Kidney capillary endothelial cell (primary cell): ENCODE measurements at places on chromosomes 11 and 22.

GRCh38 chr11:133732109-133732674 is 113.1 kb downstream of the SPATA19 start:
- no peak for DNase-seq

- DNase-seq = peak; percentile 47
Measured at GRCh38 chr11:57779276-57779675, 17.7 kb downstream of the CTNND1 start.

- DNase-seq = no peak
Measured at GRCh38 chr11:102824556-102824955, 18.9 kb downstream of the MMP3 start.

- DNase-seq = no peak
Measured at GRCh38 chr11:30938810-30939209, 352.7 kb upstream of the MPPED2 start.

DNA sequence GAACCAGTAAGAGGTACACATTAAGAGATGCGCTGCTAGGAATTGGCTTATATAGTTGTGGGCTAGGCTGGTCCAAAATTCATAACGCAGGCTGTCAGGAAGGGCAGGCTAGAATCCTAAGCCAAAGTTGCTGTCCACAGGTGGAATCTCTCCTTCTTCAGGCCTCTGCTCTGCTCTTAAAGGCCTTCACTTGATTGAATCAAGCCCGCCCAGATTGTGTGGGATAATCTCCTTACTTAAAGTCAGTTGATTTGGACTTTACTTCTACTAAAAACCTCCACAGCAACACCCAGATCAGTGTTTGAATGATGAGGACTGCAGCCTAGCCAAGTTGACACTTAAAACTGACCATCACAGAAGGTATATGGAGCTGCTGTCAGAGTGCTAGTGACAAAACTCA is 68.8 kb downstream of the LRRC32 start:
- DNase-seq = no peak

GRCh38 chr11:73414977-73415651 is 38.9 kb downstream of the RELT start:
- DNase-seq = no peak

DNA sequence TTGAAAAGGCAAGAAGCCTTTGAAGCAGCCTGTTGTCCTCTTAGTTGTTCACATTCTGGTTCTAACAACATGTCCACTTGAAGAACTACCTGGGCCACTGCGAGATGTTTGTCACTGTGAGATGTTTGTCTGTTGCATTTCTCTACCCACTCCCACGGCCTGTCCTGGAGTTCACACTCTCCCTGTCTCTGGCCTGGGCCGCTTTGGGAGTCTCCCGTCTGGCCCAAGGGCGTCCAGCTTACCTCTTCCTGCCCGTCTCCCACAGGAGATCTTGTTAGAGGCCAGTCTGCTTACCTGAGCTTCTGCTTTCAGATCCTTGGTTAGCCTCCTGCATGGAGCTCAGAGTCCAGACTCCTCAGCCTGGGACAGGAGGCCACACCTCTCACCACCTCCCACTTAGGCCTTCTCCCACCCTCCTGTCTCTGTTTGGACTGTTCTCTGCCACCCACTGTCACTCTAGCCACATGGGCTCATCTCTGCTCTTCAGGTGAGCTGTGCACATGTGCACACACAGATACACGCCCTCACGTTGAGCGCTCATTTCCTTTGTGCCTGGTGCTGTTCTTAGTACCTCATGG is 66.0 kb downstream of the TBC1D22A start:
- DNase-seq = no peak

DNA sequence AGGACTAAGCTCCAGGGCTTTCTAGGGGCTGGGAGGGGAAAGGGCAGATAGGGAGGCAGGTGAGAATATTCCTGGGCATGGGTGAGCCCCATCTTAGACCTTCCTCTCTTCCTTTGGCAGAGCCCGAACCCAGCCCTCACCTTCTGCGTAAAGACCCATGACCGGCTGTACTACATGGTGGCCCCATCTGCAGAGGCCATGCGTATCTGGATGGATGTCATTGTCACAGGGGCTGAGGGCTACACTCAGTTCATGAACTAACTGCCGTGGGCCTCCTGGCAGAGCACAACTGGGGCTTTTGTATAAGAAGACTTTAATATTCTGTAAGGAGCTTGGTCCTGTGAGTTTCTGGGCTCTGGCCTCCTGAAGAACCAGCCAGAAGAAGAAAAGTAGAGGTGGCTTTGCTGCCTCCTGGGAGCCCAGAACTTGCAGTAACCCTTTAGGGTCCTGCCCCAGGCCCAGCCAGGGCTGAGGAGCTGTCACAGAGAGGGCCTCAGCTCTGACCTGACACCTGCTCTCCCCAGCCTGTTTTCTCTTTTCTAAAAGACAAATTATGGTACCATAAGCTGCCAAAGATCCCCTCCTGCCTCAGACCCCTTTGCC is 22.8 kb downstream of the TREH start:
- DNase-seq = no peak

- DNase-seq = no peak
Measured at GRCh38 chr22:23089633-23090456, 19.5 kb downstream of the GNAZ start.

DNA sequence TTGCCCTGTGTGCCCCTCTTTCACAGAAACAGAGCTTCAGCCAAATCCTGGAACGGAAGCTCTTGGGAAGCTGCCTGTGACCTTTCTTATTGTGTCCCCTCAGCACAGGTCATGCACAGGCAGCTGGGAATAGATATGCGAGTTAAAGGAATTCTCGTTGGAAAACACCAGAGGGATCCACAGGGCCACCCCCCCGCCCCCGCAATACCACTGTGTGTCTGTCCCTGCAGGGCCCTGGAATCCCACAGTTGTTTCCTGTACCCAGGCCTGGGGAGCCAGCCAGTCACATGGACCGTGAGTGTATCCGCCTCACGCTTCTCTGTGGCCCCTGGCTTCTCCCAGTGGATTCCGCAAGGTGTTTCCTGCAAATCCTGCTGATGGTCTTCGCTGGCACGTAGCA is 29.0 kb downstream of the TIMP3 start:
- DNase-seq = peak; percentile 87

GRCh38 chr22:23793326-23793725 is 6.6 kb downstream of the SMARCB1 start:
- no peak for DNase-seq

GRCh38 chr22:33821290-33821689 is 99.0 kb downstream of the LARGE1 start:
- DNase-seq = no peak

GRCh38 chr22:26842103-26842502 is 184.7 kb downstream of the MIAT start:
- DNase-seq = no peak

DNA sequence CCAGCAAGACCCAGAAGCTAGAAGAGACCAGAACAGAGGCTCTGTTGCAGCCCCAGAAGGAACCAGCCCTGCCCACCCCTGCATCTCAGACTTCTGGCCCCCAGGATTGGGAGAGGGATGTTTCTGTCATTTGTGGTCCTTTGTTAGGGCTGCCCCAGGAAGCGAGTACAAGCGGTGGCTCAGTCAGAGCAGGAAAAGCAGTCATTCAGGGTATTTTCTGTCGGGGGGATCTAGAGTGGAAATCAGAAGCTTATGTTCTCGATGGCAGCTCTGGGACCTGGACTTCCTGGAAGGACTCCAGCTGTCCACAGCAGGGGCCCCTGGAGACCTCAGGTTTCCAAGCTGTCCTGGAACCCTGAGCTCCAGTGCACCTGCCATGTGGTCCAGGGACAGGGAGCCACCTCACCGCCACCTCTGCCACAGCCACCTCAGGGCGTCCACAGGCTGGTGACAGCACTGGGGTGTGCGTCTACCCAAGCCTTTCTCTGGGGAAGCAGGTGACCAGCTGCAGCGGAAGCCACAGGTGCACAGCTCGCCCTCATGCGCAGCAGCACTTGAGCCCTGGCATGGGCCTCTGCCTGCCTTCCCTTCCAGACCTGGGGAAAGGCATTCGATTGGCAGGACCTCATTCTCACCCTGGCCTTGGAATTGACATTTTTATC is 2.6 kb downstream of the KRTAP5-5 start:
- peak; percentile 33 for DNase-seq

DNA sequence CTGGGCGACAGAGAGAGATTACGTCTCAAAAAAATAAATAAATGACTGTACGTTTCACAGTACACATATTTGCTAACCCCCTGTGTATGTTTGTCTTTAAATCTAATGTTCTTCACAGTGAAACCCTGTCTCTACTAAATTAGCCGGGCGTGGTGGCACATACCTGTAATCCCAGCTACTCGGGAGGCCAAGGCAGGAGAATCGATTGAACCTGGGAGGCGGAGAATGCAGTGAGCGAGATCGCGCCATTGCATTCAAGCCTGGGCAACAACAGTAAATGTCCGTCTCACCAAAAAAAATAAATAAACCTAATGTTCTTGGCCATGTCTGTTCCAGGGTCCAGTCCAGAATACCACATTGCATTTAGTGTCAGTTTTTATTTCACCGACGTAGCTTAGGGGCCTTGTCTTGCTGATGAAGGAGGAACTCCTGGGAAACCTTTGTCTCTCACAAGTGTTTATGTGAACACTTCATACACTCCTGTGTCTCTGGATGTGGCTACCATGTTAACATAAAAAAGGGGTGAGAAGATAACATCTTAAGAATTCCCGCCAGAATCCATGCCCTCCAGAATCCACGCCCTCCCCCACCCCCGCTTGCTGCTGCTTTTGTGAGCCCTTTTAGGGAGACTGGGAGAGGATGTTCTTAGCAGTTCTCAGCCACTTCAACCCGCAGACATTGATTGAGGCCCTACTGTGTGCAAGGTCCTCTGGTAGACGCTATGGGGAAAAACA is 5.0 kb upstream of the SERHL2 start:
- no peak for DNase-seq

DNA sequence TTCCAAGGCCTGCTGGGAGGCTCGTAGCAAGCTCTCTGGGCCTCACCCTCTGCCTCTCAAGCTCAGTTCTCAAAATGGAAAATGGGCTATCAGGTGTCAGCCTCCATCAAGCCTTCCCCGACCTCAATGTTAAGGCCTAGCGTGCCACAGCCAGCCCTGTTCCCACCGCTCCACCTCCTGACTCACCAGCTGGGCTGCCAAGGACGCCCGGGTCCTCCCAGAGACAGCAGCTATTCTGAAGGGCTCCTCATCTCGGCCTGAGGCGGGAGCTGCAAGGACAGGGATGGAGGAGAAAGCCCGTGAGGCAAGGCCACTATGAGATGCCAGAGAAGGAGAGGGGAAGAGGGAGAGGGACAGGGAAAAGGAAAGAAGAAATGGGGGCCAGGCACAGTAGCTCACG is 19.9 kb downstream of the ARAP1 start:
- DNase-seq = no peak

GRCh38 chr11:67441098-67441563 is 2.1 kb downstream of the CORO1B start:
- DNase-seq = no peak

- no peak for DNase-seq
Measured at GRCh38 chr11:77371646-77372045, 70.2 kb upstream of the GDPD4 start.

- no peak for DNase-seq
Measured at GRCh38 chr11:134045799-134046635, 22.9 kb upstream of the JAM3 start.

- no peak for DNase-seq
Measured at GRCh38 chr11:2143799-2144543, 4.8 kb upstream of the IGF2 start.

- no peak for DNase-seq
Measured at GRCh38 chr22:41169157-41169556, 36.0 kb upstream of the L3MBTL2 start.

DNA sequence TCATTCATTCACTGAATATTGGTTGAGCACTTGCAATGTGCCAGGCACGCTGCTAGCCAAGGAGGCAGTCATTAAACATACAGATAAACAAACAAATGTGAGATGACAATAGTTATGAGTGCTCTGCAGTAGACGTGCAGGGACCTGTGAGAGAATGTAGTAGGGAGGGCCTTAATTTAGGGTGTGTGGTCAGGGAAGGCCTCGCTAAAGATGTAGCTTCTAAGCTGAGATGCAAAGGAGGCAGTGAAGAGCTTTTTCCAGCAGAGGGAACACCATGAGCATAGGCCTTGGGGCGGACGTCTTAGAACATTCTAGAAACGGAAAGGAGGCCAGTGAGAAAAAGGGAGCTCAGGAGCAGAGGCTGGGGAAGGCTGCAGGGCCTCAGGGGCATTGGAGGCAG is 789 bp upstream of the NCF4 start:
- no peak for DNase-seq

- no peak for DNase-seq
Measured at GRCh38 chr11:9386901-9387300, 2.4 kb downstream of the IPO7 start.

- no peak for DNase-seq
Measured at GRCh38 chr11:28400331-28401100, 292.3 kb downstream of the METTL15 start.

- DNase-seq = no peak
Measured at GRCh38 chr11:131893988-131894387, 523.6 kb downstream of the NTM start.

GRCh38 chr22:24579258-24579601 is 13.6 kb downstream of the LRRC75B start:
- DNase-seq = no peak

DNA sequence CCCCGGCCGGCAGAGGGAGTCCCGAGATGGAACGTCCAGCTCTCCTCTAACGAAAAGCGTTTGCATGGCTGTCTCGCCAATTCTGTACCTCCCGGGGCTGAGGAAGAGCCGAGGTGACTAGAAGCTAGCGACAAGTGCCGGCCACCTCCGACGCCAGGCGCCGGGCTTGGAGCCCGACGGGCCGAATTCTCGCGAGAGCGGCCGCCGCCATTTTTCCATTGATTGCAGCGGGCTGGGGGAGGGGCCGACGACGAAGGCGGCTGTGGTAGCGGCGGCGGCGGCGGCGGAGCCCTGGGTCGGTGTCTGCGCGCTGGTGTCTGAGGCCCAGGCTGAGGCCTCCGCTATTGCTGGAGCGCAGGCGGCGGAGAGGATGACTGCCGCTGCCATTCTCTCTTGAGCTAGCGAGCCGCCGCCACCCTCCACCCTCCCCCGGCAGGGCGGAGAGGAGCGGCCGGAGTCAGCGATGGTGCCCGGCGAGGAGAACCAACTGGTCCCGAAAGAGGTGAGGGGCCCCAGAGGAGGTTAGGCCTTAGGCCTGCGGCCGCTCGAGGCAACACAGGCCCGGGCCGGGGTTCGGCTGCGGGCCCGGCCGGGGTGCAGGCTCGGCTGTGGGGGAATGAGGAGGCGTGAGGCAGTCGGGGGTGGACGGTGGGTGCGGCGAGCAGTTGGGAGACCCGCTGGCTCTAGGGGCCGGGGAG is at the start of gene USP47:
Gene USP47 (plus strand): TSS at position 250 of the 698 bp plus-strand sequence. CDS start 214 bp downstream, at position 464.
- peak; percentile 87 for DNase-seq

DNA sequence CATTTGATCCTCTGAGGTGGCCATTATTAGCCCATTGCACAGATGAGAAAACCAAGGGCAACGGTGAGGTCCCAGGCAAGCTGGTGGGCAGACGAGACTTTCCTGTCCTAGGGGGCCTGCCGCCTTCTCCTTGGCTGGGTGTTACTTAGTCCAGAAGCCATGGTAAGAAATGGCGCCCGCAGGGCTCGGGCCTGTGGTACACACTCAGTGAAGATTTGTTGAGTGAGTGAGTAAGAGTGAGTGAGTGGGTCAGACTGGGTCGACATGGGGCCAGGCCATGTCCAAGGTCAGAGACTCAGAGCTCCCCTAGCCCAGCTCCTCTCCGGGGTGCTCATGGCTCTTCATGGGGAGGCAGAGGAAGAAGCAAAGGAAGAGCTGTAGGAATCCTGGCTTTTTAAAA is 36.0 kb downstream of the RASD2 start:
- no peak for DNase-seq

GRCh38 chr11:57614234-57614772 is 16.8 kb downstream of the SERPING1 start:
- no peak for DNase-seq
